ENCODE measurements at places on chromosomes 3 and 15.

DNA sequence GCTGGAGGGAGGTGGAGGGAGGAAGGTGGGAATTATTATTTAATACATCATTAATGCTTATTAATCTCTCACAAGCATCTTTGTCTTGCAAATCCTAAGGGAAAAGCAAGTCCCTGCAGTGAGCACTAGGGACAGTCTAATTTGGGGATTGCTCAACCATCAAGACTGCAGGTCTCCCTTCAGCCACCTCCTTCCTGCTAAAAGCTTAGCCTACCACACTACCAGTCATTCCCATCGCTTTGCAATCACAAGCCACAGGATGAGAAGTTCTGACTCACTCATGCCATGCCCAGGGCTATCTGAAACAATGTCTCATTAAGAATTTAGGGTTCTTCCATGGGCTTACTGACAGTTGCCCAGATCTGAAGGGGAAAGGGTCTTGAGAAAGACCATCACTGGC lies 51.0 kb upstream of the EIF1B start:
- DNase-seq, result no peak

DNA sequence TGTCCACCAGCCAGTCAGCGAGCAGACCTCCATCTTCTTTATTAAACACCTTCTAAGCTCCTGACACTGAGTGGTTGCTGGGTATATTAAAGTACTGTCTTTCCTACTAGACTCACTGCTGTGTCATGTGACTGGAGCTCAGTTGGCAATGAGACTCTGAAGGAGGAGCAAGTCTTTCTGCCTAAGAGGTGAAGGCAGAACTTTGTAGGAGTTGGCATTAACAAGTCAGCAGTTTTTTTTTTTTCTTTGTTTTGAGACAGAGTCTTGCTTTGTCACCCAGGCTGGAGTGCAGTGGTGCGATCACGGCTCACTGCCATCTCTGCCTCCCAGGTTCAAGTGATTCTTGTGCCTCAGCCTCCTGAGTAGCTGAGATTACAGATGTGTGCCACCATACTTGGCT lies 62.2 kb downstream of the ABHD5 start:
- no peak for DNase-seq

- no peak for DNase-seq
These were observed 122.8 kb downstream of the GMNC start for GRCh38 chr3:190739641-190740185.

GRCh38 chr15:66294932-66295235 lies 1.5 kb downstream of the DIS3L start:
- no peak for DNase-seq

DNA sequence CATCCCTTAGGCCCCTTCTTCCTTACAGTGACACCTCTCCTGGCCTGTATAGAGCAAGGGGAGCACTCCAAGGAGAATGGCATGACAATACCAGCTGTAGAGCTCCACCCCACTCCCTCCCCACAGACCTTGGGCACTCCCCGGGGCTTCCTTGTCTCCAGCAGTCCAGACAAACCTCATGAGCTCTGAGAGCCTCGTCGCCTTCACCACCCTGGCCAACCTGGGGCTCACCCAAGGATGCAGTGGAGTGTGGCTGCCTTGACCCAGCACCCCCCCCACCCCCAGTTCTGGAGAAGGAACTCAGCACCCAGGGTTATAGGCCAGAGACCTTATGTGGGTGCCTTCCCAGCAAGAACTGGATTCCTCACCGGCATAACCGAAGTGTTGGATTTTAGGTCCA lies 7.4 kb upstream of the SLCO2A1 start:
- DNase-seq, result no peak

DNA sequence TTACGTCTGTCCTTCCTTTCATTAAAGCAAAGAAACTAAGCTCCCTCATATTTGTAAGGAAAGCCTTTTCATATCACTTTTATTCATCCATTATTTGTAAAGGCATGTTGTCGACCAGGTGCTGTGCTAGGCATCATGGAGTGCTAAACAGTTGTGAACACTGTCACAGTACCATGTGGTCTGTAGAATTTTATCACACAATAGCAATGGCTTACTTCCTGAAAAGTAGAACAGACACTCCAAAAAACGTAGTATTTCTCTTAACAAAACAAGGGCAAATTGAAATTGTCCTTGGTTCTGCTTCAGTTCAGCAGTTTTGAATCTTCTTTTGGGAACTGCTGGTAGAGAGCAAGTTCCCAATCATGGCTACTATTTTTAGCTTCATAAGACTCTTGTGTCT lies 63.3 kb downstream of the RBMS3 start:
- DNase-seq, result no peak

GRCh38 chr3:179961071-179961702 lies 75.5 kb downstream of the PEX5L start:
- no peak for DNase-seq

- DNase-seq, result no peak
These were observed 39.1 kb downstream of the TRPM1 start for GRCh38 chr15:31062310-31062847.

- DNase-seq, result no peak
These were observed 45.4 kb downstream of the WWTR1 start for GRCh38 chr3:149612456-149612855.

DNA sequence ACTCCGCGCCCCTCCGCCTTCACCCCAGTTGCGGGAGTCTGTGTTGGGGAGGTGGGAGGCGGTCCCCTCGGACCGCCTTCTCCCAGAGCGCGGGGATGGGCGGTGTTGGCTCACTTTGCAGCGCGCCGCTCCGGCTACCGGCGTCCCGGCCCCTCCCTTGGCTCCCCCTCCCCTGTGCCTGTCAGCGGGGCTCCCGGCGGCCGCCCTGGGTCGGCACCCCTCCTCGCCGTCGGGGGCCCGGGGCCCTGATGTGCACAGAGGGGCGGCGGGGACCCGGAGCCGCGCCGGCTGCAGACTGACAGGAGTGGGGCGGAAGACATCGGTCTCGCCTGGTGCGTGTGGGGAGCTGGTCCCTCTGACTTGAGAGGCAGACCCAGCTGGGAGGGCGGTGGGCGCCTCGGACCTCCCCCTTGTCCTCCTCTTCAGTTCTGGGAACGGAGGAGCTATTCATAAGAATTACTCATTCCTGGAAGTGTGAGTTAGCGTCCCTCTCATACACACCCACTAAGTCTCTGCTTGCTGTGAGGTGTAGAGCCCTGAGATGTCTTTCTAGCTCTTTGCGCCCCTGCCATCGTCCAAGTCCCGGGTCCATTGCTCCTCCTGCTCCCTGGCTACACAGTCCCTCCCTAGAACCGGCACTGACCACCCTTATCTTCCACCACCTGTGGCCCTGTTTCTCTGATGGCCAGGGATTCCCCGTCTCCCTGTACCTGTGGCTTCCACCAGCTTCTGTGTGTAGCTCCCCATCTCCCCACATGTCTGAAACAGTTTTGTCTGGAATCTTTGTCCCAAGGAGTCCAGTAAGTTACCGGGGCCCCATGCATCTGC lies 42.3 kb upstream of the ROPN1 start:
- no peak for DNase-seq

- DNase-seq, result no peak
These were observed 52.7 kb downstream of the NFKBIZ start for GRCh38 chr3:101902041-101902440.

GRCh38 chr3:133394561-133395311 lies 5.1 kb upstream of the BFSP2 start:
- DNase-seq, result no peak

DNA sequence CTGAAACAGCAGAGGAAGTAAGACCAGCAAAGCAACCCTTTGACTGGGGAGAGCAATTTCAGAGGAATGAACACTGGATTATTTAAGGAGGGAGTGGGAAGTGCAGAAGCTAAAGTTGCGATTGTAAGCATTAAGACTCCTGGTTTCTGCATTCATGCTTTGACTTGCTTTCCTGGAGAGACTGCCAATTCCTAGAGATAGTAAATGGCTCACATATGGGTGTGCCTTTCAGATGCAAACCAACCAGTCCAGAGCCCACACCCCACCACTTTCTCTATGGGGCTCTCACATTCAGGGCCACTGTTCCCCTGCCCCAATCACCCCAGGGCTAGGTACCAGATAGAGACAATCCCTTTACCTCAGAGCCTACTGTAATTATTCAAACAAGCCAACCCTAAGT lies 200.9 kb upstream of the EIF1B start:
- no peak for DNase-seq

GRCh38 chr3:158528076-158528674 lies 42.8 kb upstream of the MLF1 start:
- DNase-seq, result no peak

DNA sequence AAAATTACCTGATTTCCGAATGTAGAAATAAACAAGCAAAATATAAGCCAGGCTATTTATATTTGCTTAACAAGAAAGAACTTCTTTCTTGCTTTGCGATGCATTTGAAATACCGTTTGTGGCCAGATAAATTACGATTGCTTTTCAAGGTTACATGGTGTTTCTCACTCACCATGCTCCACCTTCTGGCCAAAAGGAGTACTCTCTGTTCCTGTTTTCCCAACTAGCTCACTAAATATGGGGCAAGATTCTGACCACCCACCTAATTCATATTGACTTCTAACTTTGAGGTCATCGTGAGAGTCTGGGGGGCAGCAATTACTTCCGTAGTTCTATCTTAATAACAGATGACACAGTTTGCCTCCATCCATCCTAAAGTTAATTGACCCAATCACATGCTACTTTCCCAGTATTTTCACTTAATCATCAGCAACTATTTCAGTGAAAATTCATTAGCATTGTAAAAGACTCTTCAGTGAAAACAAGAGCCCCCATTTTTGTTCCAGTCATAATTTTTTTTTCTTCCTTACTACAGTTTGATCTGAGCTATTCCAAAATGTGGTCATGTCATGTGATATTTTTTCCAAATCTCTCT lies 25.9 kb downstream of the ACP3 start:
- DNase-seq, result peak; percentile 63

GRCh38 chr15:26129852-26130251 lies 266.7 kb upstream of the ATP10A start:
- DNase-seq, result peak; percentile 4

DNA sequence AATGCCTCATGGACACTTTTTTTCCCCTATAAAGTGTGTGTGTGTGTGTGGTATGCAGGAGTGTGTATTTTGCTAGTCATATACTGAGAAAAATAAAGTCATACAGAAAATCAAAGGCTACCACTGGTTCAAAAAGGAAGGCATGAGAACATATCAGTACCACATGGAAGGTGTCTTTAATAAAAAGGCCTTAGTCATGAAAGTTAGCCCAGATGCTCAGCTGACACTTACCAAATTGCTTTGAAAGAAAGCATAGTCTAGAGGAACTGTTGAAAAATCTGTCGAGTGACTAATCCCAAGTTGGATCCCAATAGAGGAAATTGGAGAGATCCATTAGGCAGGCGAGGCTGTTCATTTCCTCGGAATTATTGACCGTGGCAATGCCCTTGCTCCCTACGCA lies 432.9 kb upstream of the CFAP20DC start:
- no peak for DNase-seq

GRCh38 chr3:40876496-40876895 lies 322.8 kb upstream of the CTNNB1 start:
- no peak for DNase-seq

- DNase-seq, result no peak
These were observed 637.7 kb upstream of the UBE2E2 start for GRCh38 chr3:22565393-22565792.

DNA sequence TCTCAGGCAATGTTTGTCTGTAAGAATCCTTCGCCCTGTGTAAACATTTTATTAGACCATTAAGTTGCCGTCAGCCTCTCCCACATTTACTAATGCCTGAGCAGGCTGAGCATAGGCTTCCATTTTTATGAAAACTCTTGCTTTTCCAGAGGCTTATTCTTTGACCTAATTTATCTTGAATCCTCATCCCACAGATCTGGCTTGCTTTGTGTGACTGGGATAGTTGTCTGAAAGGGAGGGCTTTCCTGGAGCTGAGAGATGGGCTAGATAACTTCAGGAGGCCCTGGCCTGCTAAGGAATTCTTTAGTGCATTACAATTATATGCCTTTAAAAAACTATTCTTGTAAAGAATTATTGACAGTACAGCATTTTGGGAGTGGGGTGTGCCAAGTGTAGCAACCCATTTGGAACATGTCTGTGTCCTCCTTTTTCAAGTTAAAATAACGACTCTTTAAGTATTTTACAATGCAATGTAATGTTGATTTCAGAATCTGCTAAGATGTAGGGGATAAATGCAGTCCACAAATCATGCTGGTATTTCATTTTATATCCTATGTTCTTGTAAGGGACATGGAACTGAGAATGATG lies 52.4 kb downstream of the EEFSEC start:
- DNase-seq, result no peak

DNA sequence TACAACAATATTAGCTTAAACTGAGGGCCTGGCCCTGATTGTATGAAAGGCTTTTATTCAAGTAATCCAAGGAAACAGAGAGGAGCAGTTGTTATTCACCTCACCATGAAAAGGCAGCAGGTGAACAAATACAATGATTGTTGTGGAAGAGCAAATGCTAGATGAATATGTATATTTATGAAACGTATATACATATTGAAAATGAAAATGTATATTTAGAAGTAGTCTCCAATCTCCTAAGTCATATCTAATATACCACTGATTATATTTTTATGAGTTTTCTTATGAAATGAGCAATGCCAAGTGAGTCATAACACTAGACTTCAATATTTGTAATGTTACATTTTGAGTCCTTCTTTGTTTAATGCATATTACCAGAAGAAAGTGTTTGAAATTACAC lies 116.2 kb upstream of the KCNMB2 start:
- DNase-seq, result peak; percentile 34
